Heart left ventricle (tissue), 16 donors: ENCODE measurements at places on chromosomes 5 and 9.

DNA sequence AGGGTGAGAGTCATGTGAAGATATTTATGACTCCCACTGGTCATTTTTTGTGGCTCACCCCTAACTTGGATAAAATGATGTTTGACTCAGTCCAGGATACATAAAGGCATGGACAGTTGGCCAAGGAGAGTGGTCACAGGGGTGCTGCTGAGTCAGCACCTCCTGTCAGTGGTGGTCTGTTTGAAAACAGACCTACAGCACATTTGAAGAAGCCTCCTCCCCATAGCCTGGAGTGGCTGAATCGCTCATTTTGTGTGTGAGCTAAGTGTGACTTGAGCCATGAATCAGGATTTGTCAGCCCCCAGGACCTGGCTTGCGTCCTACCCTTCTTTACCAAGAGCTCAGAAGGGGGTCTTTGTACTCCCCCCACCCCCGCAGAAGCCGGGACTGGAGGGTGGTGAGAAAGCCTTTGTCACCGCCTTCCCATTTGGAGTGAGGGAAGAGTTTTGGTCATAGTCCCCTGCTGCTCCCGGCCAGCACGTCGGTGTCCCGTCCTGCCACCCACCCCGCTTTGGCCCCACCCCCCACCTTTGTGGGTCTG lies 35.6 kb downstream of the TRIO start:
- no peak for DNase-seq

- no peak for DNase-seq
Measured at GRCh38 chr9:99021512-99021911, 77.8 kb downstream of the COL15A1 start.

GRCh38 chr9:6144947-6145346 lies 70.7 kb upstream of the IL33 start:
- DNase-seq: no peak

GRCh38 chr5:157059093-157059539 lies at the start of gene HAVCR1:
HAVCR1 (minus strand) TSS chr5:157059116; CDS start chr5:157057943, 1,173 bp downstream.
- DNase-seq: no peak

- DNase-seq: no peak
Measured at GRCh38 chr5:107426209-107426608, 244.5 kb downstream of the EFNA5 start.
